ENCODE measurements at places on chromosomes 3 and 15.

GRCh38 chr15:46207341-46207740 is 572.5 kb downstream of the SQOR start:
- H3K4me3 ChIP-seq: no peak overlapping the region
- no peaks in the 10 kb centered on the region for H3K4me1 ChIP-seq
- H3K36me3 ChIP-seq: no peaks in the 10 kb centered on the region
- no peaks in the 10 kb centered on the region for H3K27me3 ChIP-seq
- no peak for DNase-seq

GRCh38 chr15:39376371-39376909 is 204.4 kb upstream of the THBS1 start:
- no peaks in the 10 kb centered on the region for H3K4me1 ChIP-seq
- no peaks in the 10 kb centered on the region for H3K36me3 ChIP-seq
- no peak overlapping the region for H3K27ac ChIP-seq
- H3K27me3 ChIP-seq: no peaks in the 10 kb centered on the region
- DNase-seq: no peak

GRCh38 chr3:188834349-188834748 is 337.4 kb upstream of the TPRG1 start:
- no peak overlapping the region for H3K4me3 ChIP-seq
- DNase-seq: no peak
- no peak overlapping the region for H3K27ac ChIP-seq
- H3K36me3 ChIP-seq: no peaks in the 10 kb centered on the region

GRCh38 chr15:32864051-32864450 is 146.2 kb downstream of the GREM1 start:
- peaks cover 15% of the 10 kb centered on the region for H3K4me1 ChIP-seq

GRCh38 chr3:124260206-124260915 is 268.4 kb upstream of the ROPN1 start:
- peaks cover 13% of the 10 kb centered on the region for H3K4me1 ChIP-seq
- no peak for DNase-seq
- H3K27ac ChIP-seq: no peak overlapping the region

GRCh38 chr15:72315706-72316370 is 4.1 kb downstream of the CELF6 start:
- peak; percentile 22 for DNase-seq
- no peak overlapping the region for H3K4me3 ChIP-seq
- H3K36me3 ChIP-seq: no peaks in the 10 kb centered on the region
- H3K4me1 ChIP-seq: no peaks in the 10 kb centered on the region
- no peak overlapping the region for H3K27ac ChIP-seq

DNA sequence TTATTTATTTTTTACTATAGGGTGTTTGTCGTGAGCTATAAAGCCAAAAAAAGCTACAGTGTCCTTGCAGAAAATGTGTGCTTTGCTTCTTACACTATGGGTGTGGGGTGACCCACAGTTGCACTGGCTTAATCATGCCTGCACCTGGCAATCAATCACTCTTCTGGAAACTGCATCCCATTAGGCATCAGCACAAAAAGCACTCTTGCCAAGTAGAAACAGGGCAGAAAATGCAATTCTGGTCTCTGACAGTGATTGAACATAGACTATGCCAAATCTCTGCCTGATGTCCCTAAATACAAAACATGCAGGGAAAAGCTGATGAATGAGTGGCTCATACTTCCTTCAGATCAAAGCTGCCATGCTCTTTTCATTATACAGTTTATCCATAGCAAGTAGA is 30.4 kb upstream of the PLAAT1 start:
- no peaks in the 10 kb centered on the region for H3K27me3 ChIP-seq
- H3K27ac ChIP-seq: no peak overlapping the region
- no peak overlapping the region for H3K4me3 ChIP-seq
- peaks cover 6% of the 10 kb centered on the region for H3K4me1 ChIP-seq

DNA sequence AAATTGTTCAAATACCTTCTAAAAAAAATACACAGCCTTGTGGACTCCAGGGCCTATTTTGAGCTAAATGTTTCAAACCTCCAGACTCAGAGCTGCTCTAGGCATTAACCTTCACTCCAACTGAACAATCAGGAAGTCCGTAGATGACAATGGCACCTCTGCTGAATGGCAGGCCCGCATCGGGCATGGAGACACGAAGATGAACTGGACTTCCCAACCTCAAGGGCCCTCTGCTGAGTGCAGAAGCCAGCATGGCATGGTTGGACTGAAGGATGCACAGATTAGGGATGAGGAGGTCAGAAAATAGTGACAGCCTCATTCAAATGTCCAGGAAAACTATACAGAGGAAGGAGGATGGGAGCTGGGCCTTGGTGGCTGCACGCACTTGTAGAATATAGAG is 2.2 kb downstream of the FAM174B start:
- H3K27me3 ChIP-seq: no peaks in the 10 kb centered on the region
- no peak overlapping the region for H3K27ac ChIP-seq
- no peak for DNase-seq
- H3K4me1 ChIP-seq: peaks cover 13% of the 10 kb centered on the region

DNA sequence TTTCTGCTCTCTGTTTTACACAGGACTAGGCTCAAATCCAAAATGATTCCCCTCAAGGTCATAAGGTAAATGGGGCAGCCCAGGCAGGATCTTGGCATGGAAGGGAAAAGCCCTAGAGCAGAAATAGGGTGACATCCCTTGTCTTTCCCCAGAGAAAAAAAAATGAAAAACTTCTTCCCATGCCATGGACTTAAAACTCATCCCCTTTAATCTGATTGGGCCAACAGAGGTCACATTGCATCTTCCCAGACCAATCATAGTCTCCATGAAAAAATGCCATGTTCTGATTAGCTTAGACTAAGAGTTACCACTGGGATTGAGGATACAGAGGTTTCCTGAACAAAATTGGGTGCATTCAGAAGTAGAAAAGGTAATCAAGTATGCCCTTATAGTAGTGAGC is 241.3 kb upstream of the LRTM1 start:
- no peaks in the 10 kb centered on the region for H3K36me3 ChIP-seq
- H3K27ac ChIP-seq: no peak overlapping the region
- peaks cover 12% of the 10 kb centered on the region for H3K4me1 ChIP-seq
- H3K4me3 ChIP-seq: no peak overlapping the region
- no peak for DNase-seq

- H3K36me3 ChIP-seq: no peaks in the 10 kb centered on the region
- H3K4me3 ChIP-seq: no peak overlapping the region
- DNase-seq: no peak
- peaks cover 14% of the 10 kb centered on the region for H3K4me1 ChIP-seq
Measured at GRCh38 chr3:72768936-72769335, 79.3 kb downstream of the SHQ1 start.

GRCh38 chr3:36095238-36095637 is 285.1 kb upstream of the STAC start:
- no peak for DNase-seq
- H3K27ac ChIP-seq: no peak overlapping the region
- no peaks in the 10 kb centered on the region for H3K4me1 ChIP-seq

DNA sequence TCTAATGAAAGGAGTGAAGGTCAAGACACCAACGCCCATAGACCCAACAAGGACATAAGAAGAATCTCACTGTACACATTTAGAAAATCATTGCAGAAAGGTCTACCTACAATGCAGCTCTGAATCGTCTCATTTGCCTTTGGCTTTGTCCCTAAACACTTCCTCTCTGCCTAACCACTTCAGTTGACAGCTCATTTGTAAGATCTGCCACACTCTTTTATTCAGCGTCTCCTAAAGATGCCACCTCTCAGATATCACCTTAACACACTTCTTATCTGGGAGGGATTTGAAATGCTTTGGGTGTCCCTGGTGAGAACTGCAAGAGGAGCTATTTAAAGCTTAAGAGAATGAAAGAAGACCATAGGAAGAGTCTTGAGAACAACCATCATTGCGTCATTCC is 38.7 kb downstream of the RAB27A start:
- peak overlapping the region; percentile 30 for H3K27ac ChIP-seq
- no peaks in the 10 kb centered on the region for H3K27me3 ChIP-seq
- H3K4me1 ChIP-seq: peaks cover 11% of the 10 kb centered on the region

DNA sequence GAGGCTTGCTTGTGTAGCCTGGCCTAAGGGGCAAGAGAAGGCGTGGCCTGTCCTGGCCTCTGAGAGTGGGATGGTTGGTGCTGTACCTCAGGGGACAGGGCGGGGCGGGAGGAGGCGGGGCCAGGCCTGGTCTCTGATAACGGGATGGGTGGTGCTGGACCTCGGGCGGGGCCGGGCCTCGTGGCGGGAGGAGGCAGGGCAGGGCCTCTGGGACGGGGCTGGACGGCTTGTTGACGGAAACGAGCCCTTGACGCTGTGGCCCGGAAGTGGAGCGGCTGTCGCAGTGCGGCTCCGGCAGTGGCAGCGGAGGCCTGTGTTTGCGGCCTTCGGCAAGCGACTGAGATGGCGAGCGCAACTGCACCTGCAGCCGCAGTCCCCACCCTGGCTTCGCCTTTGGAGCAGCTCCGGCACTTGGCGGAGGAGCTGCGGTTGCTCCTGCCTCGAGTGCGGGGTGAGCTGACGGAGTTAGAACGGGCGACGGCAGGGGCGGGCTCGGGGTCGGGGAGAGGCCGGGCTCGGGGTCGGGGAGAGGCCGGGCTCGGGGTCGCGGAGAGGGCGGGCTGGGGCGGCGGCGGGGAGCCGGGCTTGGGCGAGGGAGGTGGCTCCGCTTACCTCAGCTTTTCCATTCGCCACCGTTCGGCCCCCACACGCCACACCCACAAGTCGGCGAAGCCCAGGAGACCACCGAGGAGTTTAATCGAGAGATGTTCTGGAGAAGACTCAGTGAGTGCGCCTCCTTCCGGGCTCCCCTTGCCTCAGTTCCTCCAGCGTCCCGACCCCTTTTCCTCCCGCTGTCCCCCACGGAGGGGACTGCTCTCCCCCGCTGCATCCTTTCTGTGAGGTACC is at the start of gene CCNDBP1:
CCNDBP1 (plus strand) TSS at position 247 of the 846 bp plus-strand sequence; CDS start at position 343, 96 bp downstream.
- peak within 1 kb of the TSS; percentile 94 for H3K4me3 ChIP-seq
- peak within 1 kb of the TSS; percentile 96 for H3K27ac ChIP-seq
- no peaks in the 10 kb centered on the region for H3K27me3 ChIP-seq
- H3K4me1 ChIP-seq: peaks cover 11% of the 10 kb centered on the region
- no peaks in the 10 kb centered on the region for H3K36me3 ChIP-seq

GRCh38 chr15:96342406-96343112 is 12.1 kb downstream of the NR2F2 start:
- no peaks in the 10 kb centered on the region for H3K36me3 ChIP-seq
- H3K27ac ChIP-seq: peak overlapping the region; percentile 88
- DNase-seq: no peak
- peaks cover 13% of the 10 kb centered on the region for H3K27me3 ChIP-seq

DNA sequence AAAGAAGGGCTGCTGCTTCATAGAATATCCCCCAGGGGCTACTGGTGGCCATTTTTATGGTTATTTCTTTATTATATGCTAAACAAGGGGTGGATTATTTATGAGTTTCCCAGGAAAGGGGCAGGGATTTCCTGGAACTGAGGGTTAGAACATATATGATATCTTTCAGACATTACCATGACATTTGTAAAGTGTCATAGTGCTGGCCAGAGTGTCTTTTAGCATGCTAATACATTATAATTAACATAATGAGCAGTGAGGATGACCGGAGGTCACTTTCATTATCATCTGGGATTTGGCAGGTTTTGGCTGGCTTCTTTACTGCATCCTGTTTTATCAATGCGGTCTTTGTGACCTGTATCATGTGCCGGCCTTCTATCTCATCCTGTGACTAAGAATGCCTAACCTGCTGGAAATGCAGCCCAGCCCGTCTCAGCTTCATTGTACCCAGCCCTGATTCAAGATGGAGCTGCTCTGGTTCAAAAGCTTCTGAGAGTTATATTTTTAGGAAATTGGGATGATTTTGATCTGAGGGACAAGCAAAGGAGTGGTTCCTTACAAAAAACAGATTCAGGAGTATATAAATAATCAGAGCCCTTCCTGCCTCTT is 9.1 kb upstream of the ZBTB20 start:
- no peaks in the 10 kb centered on the region for H3K4me1 ChIP-seq
- no peak for DNase-seq
- no peak overlapping the region for H3K4me3 ChIP-seq

DNA sequence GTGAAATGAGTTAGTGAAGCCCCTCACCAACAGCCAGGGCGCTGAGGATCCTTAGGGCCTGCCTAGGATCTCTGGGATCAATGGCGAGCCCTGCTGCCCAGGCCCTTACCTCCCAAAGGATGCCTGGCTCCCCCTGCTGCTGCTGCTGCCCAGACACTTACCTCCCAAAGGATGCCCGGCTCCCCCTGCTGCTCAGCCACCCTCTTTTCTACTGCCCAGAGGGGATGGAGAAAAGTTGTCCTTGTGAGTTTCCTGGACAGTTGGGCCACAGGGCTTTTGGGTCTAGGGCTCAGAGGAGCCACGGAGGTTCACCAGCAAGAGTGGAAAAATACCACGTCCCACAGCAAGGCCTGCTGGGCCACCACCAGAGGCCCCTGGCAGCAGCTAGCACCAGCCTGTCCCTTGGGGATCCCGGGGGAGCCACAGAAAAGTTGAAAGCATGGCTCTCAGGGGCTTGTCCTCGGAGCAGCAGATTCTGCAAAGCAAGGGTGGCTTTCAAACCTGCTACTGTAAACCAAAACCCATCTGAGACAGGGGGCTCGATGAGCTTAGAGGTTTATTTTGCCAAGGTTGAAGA is 59.4 kb downstream of the SLC6A6 start:
- no peaks in the 10 kb centered on the region for H3K36me3 ChIP-seq
- peak; percentile 72 for DNase-seq
- no peaks in the 10 kb centered on the region for H3K4me1 ChIP-seq

DNA sequence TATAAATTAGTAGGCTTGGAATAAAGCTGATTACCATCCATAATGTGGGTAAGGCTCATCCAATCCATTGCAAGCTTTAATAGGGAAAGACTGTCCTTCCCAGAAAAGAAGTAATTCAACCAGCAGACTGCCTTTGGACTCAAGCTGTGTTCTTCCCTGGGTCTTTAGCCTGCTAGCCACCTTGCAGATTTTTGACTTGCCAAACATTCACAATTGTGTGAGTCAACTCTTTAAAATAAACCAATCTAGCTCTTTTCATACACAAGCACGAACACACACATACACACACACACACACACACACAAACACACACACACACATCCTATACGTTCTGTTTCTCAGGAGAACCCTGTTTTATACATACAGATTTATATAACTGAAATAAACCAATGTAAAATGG is 248.1 kb downstream of the NAALADL2 start:
- no peaks in the 10 kb centered on the region for H3K4me1 ChIP-seq
- no peak overlapping the region for H3K27ac ChIP-seq
- no peaks in the 10 kb centered on the region for H3K27me3 ChIP-seq
